ENCODE measurements at places on chromosomes 13 and 19.

DNA sequence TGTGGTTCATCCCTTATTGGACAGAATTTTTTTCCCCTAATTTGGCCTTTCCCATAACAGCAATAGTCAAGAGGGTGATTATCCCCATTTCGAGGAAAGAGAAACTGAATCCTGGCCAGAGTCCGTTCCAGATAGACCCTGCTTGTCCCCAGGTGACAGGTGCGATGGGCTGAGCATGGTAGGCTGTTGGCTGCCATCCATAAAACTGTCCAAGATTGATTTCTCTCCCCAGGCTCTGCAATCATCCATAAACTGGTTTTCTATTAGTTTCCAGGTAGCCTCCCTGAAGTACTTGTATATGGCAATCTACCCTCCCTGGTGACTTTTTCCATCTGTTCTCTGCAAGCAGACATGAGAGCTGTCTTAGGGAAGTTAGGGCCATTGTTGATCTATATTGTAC lies 25.4 kb downstream of the SERP2 start:
- no peak for DNase-seq

DNA sequence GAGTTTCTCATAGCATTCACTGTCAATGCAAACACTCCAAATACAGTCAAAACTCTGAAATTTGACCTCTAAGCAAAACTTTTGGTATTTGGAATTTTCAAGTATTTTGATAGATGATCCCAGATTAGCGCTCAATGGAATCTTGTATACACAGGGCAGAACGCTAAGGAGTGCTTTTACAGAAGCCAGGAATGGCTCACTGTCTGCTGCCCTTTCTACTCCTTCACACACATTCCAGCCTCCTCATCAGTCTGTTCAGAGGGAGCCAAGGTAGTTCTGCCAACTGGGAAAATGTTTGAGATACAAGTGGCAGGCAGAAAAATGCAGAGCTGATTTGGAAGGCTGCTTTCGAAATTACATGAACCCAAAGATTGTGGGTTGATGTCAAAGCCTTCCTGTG lies 4.4 kb upstream of the STARD13 start:
- no peak for DNase-seq

DNA sequence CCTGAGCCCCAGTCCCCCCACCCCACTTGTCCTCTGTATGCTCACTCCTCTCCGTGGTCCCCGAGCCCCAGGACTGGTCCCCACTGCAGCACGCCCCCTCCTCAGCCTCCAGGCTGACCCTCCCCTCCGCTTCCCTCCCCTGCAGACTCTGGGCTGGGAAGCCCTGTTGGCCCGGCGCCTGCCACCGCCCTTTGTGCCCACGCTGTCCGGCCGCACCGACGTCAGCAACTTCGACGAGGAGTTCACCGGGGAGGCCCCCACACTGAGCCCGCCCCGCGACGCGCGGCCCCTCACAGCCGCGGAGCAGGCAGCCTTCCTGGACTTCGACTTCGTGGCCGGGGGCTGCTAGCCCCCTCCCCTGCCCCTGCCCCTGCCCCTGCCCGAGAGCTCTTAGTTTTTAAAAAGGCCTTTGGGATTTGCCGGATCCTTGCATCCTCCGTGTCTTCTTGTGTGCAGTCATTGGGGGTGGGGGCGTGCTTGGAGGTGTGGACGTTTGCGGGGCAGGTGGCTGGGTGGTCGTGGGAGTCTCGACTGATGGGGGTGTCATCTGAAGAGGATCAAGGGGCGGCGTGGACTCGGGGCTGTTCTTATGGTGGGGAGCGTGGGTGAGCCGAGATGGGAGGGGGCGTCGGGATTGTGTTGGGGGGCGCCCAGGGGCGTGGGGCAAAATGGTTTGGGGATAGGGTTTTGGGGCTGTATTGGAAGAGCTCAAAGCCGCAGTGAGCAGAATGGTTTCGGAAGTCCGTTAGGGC lies 3.5 kb downstream of the PTGER1 start:
- DNase-seq, result no peak

- DNase-seq, result no peak
These were observed 719.1 kb downstream of the UQCRFS1 start for GRCh38 chr19:28493884-28494283.

GRCh38 chr13:99813336-99814095 lies 158.1 kb downstream of the ZIC5 start:
- DNase-seq, result no peak

GRCh38 chr19:48249502-48250014 lies 6.2 kb downstream of the CARD8 start:
- DNase-seq, result peak; percentile 79

DNA sequence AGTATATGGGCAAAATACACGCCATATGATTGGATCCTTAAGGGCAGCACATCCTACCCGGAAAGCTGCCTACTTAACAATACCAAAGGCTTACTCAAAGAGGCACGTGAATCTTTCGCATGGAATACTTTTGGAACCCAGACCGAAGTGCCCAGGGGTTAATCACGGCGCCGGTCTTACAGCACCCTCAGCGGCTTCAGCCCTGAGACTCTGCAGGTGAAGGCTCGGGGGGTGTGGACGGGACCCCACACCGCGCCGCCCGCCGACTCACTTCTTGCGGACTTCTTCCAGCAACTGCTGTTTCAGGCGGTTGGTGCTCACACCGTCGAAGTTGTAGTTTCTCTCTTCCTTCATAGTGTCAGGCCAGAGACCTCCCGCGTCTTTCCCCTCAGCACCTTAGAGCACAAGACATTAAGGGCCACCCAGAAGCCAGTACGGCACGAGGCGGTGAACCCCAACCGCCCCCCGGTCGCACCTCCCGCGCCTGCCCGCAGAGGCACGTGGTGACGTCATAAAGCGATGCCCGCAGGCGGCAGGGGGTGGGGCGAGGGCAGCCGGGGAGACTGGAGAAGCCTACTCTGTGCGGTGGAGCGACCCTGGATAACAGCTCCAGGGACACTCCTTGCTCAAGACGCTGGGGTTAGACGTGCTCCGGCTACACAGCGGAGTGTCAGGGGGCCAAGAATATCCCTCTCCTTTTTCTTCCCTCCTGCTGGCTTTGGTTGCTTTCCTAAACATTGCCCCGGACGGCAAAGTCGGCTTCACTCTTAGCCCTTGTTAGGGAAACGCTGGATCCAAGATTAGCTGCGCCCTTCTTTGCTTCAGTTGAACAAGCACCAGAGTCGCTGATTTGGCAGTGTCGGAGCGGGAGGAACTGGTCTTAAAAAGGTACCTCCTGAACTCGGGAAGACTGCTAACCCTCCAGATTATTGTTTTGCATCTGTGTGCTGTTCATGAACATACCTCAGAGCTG lies at the start of gene CCDC169:
Gene CCDC169 (minus strand): TSS at position 449 of the 973 bp plus-strand sequence. CDS start 95 bp downstream, at position 354.
- peak; percentile 71 for DNase-seq

DNA sequence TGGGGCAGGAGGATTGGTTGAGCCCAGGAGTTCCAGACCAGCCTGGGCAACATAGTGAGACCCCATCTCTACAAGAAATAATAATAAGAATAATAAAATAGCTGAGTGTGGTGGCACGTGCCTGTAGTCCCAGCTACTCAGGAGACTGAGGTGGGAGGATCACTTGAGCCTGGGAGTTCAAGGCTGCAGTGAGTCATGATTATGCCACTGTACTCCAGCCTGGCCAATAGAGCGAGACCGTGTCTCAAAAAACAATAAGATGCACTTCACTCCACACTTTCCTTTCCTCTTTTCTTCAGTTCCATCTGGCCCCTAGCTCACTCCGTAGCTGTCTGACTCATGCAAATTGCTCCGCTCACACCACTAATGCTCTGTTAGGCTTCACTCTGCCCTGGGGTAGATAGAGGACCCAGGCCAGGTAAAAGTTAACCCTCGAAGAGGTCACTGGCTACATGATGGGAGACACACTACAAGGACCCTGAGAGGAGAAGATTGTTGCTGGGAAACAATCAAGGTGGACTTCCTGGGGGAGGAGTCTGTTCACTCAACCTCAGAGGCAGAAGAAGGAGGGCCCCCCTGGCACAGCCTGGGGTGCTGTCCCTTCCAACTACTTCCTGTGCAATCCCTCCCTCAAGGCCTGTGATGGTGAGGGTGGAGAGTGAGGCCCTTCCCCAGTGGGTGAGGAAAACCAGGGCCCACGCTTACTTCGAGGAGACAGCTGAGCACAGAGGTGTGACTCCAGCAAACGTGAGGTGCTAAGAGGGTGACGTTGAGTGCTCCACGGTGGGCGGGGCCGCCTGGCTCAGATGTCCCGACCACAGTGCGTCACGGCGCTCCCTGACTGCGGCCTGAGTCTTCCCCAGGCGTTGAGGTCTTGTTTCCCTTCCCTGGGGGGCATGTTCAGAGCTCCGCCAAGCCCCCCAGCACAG lies 8.8 kb upstream of the TNFSF9 start:
- peak; percentile 78 for DNase-seq

DNA sequence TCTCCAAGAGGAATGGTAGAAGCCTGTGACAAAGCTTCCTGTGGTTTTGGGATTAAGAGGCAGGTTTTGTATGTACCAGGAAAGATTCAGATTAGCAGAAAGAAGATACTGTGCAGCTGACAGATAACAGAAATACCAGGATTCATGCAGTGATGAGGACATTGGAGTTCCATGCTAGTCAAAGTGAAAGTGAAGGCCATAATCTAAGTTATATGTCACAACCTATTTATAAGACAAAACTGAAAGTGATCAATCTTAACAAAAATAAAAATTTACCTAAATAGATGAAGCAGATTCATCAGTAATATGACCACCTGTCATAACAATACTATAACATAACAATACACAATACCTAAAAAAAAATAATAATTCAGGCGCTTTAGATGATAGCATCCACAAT lies 1305.2 kb upstream of the PCDH9 start:
- no peak for DNase-seq

DNA sequence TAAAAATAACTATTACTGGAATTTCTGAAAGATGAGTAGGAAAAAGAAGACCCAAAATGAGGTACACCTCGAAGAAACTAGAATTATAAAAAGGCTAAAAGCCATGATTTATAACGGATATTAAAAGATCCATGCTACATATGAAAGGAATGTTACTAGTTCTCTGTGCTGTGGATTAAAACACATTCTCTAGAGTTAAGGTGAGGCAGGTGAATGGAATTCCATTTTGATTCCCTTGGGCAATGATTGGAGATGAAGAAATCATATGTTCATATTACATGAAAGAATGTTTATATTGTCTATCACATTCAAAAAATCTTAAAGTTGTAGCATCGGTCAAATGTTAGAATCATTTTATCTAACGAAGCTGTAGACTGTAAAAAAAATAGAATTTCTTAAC lies 783.7 kb downstream of the PCDH9 start:
- DNase-seq, result no peak

DNA sequence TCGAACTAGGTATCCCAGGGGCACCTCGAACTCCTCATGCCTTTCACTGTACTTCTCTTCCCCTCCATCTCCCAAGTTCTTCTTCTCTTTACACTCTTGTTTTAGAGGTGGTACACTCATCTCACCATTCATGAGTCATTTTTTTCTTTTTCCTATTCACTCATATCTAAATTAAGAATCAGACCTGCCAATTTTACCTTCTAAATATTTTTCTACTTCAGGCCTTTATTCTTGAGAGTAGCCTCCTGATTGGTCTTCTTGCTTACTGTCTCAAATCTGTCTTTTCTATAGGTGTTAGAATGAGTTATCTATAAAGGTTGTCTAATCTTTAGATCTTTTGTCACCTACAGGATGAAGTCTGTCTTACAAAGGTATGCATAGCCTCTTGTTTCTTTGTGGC lies 20.7 kb downstream of the TDRD3 start:
- no peak for DNase-seq

GRCh38 chr19:8519388-8519787 lies 5.4 kb upstream of the ZNF414 start:
- no peak for DNase-seq

- DNase-seq, result peak; percentile 63
These were observed 3.7 kb upstream of the ARHGAP45 start for GRCh38 chr19:1063030-1063908.

Measured in stimulated activated naive CD8-positive, alpha-beta T cell treated with anti-CD3 and anti-CD28 coated beads, Interleukin-15, Interleukin-2, amounts not matched to agents 100 U/mL and 50 U/mL, for 24 hours (primary cell).